Epithelial cell of proximal tubule (primary cell): ENCODE measurements at places on chromosomes 2 and 18. TPM values are rescaled to one million over a fixed set of nuclear protein-coding genes. Genes with fewer than 3 reads are reported as not detected.

GRCh38 chr18:52220062-52220591 is 119.9 kb upstream of the DCC start:
- no peak for DNase-seq

- DNase-seq = no peak
Observed at GRCh38 chr2:216555274-216555673, 56.6 kb downstream of the RPL37A start.

GRCh38 chr2:213475433-213475832 is 191.2 kb downstream of the SPAG16 start:
- DNase-seq = no peak

DNA sequence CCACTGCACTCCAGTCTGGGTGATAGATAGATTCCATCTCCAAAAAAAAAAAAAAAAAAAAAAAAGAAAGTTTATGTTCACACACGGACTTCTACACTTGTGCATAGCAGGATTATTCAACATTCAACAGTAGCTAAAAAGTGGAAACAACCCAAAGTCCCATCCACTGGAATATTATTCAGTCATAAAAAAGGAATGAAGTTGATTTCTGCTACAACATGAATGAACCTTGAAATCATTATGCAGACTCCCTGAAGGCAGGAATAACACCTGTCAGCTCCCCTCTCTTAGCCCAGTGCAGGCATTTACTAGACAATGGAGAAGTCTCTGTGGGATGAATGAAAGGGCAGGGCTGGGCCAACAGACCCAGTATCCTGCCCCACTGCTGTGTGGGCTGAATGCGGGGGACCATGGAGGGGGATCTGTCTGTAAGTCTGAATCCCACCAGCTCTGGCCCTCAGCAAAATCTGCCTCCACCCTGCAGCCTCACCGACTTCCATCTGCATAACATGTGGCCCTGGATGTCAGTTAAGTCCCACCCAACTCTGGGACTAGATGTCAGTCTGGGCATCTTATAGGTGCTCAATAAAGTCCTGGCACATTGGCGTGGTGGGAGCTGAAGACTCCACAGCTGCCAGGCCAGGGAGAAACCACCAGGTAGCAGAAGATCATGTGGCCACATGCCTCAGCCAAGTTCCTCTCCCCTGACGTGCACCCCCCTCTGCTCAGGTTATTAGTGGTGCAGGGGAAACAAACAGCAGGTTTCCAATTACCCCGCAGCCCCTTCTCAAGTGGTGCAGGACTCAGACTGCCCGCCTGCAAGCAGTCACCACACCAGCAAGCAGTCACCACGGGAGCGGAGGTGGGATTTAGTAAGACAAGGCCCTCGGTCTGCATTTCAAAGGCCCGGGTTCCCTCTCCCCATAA is 8.9 kb downstream of the ZFP36L2 start:
- no peak for DNase-seq

- no peak for DNase-seq
Observed at GRCh38 chr2:57314682-57315081, 731.9 kb upstream of the VRK2 start.

DNA sequence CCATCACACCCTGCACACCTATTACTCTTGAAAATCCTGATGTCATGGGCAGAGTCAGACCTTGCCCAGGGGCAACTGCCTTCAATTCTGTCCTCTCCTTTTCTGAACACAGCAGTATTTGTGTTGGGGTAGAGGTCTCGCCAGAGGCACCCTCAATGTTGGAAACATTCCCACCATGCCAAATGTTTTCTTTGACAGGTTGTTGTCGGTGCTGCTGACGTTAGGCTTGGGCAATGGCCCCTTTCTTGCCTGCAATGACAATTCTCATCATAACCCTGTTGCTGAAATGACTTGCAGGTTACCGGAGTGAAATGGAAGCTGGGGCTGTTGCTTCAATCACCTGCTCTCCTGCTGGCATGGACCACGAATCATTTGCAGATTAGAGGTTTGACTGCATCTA is 17.9 kb downstream of the GKN1 start:
- DNase-seq = no peak

GRCh38 chr2:132420816-132421805 is 4.5 kb downstream of the GPR39 start:
- no peak for DNase-seq

- no peak for DNase-seq
Observed at GRCh38 chr2:68889500-68889899, 18.3 kb upstream of the BMP10 start.

GRCh38 chr2:212133337-212133736 is 405.3 kb downstream of the ERBB4 start:
- DNase-seq = no peak

- DNase-seq = no peak
Observed at GRCh38 chr2:239884051-239884405, 141.1 kb downstream of the NDUFA10 start.

- no peak for DNase-seq
Observed at GRCh38 chr2:202750763-202751427, 116.1 kb downstream of the FAM117B start.

DNA sequence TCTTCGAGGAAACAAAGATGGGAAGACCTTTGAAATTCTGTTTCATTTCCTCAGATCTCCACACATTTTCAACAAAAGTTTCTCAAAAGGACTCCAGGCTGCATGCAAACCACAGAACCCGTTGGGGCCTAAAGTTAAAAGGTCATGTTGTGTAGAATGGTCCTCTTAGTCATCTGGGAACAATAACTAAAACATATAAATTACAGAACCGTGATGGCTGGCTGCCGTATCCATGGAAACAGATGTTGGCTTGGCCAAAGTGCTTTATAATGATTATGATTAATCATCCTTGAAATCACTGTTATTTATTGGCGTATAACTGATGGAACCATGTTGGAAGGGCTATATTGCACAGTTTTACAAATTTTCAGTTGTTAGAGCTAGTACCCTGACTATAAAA is 182.8 kb upstream of the CRIM1 start:
- no peak for DNase-seq

DNA sequence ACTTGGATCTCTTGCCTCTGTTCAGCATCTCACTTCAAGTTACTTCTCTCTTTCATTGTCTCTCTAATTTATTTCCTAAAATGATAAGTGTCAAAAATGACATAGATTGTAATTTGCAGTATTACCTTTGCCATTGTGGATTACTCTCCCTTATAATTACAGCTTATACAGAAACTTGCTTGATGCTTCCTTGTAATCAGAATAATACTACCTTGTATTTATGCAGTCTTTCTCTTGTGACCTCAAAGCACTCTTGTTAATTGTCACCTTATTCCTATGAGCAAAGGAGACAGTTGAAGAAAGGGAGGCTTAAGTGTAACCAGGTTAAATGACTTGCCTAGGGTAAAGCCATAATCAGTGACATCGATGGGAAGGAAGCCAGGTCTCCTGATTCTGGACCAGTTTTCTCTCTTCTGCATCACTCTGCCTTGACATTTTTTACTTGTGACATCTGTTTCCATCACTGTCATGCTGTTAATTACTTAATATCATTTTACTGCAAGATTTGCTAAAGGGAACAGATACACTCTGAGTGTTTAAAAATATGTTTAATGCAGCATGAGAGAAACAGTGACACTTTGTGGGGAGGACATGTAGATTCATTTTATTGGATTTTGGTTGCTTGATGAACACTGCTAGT is 388.6 kb downstream of the PARD3B start:
- DNase-seq = no peak

DNA sequence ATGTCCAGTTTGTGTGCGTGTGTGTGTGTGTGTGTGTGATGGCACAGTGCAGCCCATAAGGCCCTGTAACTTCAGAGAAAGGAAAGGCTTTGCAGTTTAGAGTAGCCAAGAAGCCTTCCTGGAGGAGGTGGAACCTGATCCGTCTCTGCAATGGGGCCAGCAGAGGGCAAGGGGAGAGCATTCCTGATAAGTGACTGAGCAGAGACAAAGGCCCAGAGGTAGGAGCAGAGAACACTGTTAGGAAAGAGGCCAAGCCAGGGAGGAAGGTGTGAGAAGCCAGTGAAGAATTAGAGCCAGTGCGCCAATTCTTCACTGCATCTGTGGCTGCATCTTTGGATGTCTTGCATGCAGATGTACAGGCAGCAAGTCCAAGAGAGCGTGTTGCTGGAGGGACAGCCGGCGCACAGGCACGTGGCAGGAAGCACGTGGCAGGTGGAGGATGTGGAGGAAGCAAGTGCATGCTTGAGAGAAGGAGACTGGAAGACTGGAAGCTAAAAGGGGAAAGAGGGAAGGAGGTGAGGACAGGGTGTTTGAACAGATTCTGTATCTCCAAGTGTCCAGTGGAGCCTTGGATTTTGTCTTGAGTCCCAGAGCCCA is 196.3 kb downstream of the CTIF start:
- DNase-seq = no peak

DNA sequence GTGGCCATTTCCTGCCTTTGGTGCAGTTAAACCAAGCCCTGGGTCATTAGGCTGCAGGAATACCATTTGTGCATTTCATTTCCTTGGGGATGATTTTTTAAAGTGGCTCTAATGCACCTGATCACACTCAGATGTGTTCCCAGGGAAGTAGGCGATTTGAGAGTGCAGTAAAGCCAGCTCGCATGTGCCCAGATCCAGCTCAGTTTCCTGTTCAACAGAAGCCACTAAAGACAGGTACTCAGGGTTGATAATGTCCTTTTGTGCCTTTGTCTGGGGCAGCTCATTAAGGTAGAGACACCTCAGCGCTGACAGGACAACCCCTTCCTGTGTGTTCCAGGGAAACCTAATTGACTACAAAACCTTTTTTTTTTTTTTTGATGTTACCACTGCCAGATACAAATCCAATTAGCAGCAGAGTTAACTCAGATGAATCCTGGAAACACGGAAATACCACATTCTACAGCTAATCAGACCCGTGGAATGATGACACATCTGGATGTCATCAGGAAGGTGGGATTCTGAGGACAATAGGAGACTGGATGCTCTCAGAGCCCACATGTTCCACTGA is 15.2 kb upstream of the CHRNA1 start:
- DNase-seq = no peak

DNA sequence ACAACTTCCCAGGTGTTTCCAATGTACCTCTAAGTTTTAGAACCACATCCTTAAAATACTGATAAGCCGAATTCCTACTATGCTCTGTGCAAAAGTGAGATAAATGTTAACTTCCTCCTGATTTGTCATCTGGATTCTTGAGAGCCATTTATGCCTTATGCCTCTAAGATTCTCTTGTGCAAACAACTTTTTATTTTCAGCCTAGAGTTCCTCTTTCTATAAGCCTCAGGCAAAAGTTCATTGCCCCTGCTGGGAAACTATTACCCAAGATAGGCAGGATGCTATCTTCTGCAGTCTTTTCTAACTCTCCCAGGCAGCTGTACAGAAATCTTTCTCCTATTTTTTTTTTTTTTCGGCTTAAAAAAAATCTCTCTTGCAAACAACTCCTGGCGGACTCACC is 216.1 kb downstream of the KCNJ3 start:
- no peak for DNase-seq

DNA sequence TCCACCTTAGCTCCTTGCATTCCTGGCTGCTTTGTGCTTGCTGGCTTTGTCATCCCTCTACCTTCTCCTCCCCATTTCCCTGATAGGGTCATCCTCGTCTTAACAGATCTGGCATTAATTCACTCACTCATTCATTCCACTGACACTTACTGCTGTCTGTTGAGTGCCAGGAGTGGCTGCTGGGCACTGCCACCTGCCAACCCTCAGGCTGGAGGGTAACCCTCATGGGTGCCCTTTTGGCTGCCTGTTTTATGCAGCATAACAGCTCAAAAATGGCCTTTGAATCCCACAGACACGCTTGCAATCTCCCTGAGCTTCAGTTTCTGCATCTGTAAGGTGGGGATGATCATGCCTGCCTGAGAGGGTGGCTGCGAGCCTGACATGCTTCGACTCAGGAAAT is 25.2 kb downstream of the FHOD3 start:
- no peak for DNase-seq

GRCh38 chr18:44048846-44049245 is 631.8 kb upstream of the SETBP1 start:
- no peak for DNase-seq

GRCh38 chr2:128178650-128179460 is 87.9 kb downstream of the UGGT1 start:
- DNase-seq = no peak

DNA sequence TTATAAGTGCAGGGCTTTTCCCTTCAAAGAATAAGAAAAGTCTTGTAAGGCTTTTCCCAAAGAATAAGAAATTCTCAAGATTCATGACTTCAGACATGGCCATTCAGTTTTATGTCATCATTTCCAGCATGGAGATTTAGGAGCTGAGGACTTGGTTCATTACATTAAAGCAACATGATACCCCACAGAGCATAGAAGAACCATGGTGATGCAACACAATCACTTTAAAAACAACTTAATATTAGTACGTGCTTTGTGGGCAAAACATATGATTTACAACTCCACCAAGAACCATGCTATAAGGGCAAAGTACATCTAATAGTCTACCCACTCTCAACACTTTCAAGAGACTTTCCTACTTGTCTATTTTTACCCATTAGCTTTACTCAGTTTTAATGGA is 214.4 kb downstream of the SRBD1 start:
- no peak for DNase-seq

DNA sequence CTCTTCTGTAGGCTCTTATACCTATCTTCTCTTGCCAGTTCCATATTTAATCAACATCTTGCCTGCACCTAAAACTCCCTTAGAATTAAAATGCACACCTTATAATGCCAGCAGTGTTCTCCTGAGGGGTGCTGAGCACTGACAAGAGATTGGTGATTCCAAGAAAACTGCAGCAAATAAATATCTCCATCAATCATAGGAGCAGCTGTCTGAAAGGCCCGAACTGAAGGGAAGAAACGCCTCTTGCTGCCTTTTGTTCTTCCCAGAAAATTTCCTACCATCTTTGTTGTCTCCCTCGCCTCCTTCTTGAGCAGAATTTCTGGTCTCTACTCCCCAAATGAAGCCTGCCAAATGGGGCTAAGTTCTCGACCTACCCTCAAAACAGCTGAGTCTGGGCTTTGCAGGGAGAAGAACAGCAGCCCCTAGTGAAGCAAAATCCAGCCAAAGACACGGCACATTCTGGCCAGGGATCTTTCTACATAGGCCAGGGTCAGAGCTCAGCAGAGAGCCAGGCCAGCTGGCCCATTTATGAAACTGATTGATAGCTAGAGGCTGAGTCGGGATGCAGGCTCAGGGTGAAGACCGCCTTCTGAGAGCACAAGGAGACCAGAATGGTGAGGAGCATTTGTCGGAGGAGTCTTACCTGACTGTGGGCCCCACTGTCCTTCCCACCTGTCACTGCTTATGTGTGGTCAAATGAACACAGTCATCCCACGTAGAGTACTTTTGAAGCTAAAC is 20.4 kb upstream of the TMEM247 start:
- DNase-seq = no peak

Gene COLEC12
- 2.0 and 3.3 TPM in 2 replicates for total RNA-seq

Gene PLCD4
- total RNA-seq = 0.29 and 0.58 TPM in 2 replicates

Gene KANSL1L
- total RNA-seq = 3.5 and 5.6 TPM in 2 replicates

Gene ASNSD1
- 24.3 and 36.5 TPM in 2 replicates for total RNA-seq

Gene GPR17
- not detected in 2 replicates for total RNA-seq

Gene SERPINB12
- not detected in 2 replicates for total RNA-seq

Gene EIF2B4
- total RNA-seq = 35.5 and 43.3 TPM in 2 replicates

Gene PMS1
- total RNA-seq = 13.6 and 15.5 TPM in 2 replicates

Gene FSHR
- total RNA-seq = not detected in 2 replicates

Gene DPY30
- total RNA-seq = 89.0 and 100 TPM in 2 replicates

Gene CWC22
- total RNA-seq = 10.5 and 16.5 TPM in 2 replicates

Gene POTEC
- not detected in 2 replicates for total RNA-seq
